ENCODE measurements at places on chromosomes 2 and 18.

- no peak for DNase-seq
Measured at GRCh38 chr2:85439986-85440385, 21.5 kb downstream of the SH2D6 start.

- no peak for DNase-seq
Measured at GRCh38 chr2:197515315-197515738, 539 bp upstream of the MOB4 start.

- no peak for DNase-seq
Measured at GRCh38 chr2:214542295-214542694, 131.4 kb downstream of the VWC2L start.

DNA sequence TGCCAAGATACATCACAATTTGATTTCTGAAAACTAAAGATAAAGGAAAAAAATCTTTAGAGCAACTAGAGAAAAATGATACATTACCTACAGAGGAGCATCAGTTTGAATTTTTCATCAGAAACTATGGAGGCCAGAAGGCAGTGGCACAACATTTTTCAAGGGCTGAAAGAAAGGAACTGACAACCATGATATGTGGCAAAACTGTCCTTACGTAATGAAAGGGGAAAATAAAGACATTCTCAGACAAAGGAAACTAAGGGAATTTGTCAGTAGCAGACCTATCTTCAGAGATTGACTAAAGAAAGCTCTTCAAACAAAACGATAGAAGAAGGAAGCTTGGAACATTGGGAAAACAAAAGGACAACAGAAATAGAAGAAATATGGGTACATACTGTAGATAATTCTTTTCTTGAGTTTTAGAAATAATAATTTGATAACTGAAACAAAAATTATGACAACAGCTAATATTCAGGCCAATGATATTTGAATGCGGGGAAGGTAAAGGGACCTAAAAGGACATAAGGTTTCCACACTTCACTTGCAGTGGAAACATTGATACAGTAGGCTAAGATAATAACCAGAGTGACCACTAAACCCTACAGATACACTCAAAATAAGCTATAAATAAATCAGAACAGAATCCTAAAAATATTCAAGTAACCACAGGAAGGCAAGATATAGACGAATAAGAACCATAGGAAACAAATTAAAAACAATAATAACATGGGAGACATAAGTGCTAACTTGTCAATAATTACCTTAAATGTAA is 70.0 kb upstream of the NPAS2 start:
- DNase-seq = no peak

Measured in activated naive CD4-positive, alpha-beta T cell treated with anti-CD3 and anti-CD28 coated beads, Interleukin-2, amount 50 U/mL, for 16 hours (primary cell).